ENCODE measurements at places on chromosomes 3 and 15.
A peak's percentile ranks its signal among the peaks of the same experiment; 100 is the strongest.

- DNase-seq: no peak
Observed at GRCh38 chr15:37941779-37942178, 7.3 kb downstream of the TMCO5A start.

DNA sequence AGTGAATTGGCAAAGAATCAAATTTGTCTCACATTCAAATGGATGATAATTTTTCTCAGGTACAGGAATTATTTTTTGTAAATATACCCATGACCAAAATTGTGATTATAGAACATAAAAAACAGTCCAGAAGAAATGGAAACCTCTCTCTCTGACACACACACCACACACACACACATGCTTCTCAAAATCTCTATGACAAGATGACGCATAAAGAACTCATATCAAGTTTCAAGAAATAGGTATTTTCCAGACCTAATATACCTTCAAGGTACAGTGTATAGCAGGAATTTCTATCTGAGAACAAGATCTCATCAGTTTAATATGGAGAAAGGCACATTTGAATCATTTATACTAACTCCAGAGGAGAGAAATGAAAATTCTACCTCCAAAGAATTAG is 1069.1 kb upstream of the ALCAM start:
- DNase-seq: no peak

DNA sequence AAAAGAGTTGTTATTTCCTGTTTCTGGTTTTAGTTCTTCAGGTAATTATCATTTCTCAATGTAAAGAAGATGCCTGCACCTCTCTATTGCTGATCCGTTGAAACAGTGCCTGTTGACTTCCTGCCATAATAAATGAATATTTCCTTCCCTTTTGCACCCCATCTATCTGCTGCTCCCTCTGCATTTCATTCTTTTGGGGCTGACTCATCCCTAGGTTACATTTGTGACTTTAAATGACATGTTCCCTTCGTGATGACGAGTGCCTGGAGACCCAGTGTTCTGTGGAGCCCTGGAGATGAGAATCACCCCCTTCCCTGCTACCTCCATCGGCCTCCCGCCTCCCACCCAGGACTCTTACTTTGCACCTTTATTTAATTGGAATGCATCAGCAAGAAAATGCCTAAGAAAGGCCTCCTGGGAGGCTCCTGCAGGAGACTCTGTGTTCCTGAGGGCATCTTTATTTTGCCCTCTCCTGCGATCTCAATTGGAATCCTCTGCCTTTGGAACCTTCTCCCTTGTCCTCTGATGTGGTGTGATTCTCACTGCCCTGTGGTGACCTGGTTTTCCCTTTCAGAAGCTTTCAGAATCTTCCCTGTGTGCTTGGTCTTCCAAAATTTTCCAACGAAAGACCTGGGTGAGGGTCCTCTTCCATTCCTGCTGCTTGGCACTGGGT is 13.7 kb downstream of the LRRK1 start:
- DNase-seq: no peak

GRCh38 chr15:84731774-84732173 is 15.8 kb upstream of the SEC11A start:
- DNase-seq: no peak

- no peak for DNase-seq
Observed at GRCh38 chr3:30201715-30202114, 404.7 kb upstream of the TGFBR2 start.

GRCh38 chr15:31325595-31326155 is 960 bp upstream of the KLF13 start:
- no peak for DNase-seq

DNA sequence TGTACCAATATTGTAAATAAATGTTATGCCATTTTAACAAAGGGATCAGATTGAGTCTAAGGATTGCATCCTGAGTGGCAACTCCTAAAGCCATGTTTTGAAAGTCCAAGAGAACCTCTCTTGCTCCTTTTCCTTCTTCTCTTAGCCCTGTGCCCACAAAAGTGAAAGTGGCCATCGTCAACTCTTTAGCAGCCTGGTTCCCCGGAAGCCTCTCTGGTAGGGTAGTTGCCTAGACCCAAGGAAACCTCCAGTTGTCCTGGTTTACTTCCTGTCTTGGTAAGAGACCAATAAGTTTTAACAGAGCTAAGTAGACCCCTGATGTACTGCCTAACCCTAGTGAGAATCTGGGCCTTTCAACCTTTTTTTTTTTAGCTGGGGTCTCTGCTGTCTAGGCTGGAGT is 10.2 kb upstream of the ITPKA start:
- no peak for DNase-seq

- DNase-seq: peak; percentile 57
Observed at GRCh38 chr15:85649372-85649771, 145.4 kb downstream of the KLHL25 start.

DNA sequence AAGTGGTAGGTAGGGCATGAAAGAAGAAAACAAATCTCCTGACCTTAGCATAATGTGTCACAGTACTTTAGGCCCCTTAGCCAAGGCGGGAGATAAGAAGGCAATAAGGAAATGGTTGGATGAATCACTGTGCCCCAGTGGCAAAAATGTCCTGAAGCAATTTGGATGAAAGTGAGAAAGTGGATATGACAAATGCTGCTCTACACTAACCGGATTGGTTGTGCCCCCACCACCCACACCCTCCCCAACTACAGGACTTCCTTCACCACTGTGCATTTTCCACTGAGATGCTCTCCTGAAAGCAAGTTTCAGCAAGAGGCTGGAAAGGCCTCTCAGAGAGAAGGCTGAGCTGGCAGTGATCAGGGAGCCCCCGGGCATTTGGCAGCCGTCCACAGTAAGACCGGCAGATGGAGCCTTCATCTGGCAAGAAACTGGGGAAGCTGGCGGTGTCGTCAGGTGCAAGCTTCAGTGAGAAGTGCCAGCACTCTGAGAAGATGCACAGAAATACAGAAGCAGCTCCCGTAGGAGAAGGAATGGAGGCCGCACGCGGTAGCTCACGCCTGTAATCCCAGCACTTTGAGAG is 63.8 kb downstream of the ATP1B3 start:
- DNase-seq: no peak

GRCh38 chr3:65888980-65889706 is 149.6 kb downstream of the MAGI1 start:
- no peak for DNase-seq

GRCh38 chr15:69737916-69738315 is 285.3 kb downstream of the RPLP1 start:
- DNase-seq: no peak

DNA sequence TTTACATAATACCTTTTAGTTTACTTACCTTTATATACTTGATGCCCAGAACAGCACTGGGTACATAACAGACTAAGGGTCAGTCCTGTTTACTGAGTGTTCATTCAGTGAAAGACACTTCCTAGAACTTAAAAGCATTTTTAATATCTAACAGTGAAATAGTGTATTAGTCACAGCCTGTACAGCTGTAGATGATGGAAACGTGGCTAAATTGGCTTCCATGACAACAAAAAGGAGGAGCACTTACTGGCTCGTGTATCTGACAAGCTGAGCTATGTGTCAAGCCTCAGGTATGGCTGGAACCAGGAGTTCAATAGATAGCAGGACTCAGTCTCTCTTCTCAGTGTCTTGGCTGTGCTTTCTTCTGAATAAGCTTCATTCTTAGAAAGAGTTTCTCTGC is 40.2 kb downstream of the CMTM8 start:
- DNase-seq: no peak

DNA sequence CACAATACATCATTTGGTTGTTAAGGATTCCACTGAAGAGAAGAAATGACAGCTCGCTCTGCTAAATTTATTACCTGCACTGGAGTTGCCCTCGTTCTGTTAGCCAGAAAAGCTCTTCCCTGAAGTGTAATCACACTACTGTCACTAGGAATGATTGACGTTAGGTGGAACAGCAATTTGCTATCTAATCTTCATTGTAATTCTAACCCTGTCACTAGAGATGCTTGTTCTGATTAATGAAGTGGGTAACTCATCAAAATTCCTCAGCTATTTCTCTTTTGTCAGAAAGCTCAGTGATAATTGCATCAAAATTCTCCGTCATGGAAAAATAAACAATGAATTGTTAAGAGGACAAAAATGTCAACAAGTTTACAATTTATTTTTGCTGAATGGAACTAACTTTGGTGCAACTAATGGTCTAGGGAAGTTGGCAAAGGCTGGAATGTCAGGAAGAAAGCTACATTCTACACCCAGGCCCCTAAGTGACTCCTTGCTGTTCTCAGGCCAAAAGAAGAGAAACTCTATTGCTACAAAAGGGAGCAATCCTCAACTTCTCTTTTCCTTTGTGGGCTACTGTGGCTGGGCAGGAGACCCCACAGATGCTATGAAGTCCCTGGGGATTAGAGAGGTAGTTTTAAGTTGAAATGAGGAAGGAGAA is 34.1 kb downstream of the CCDC191 start:
- DNase-seq: no peak

DNA sequence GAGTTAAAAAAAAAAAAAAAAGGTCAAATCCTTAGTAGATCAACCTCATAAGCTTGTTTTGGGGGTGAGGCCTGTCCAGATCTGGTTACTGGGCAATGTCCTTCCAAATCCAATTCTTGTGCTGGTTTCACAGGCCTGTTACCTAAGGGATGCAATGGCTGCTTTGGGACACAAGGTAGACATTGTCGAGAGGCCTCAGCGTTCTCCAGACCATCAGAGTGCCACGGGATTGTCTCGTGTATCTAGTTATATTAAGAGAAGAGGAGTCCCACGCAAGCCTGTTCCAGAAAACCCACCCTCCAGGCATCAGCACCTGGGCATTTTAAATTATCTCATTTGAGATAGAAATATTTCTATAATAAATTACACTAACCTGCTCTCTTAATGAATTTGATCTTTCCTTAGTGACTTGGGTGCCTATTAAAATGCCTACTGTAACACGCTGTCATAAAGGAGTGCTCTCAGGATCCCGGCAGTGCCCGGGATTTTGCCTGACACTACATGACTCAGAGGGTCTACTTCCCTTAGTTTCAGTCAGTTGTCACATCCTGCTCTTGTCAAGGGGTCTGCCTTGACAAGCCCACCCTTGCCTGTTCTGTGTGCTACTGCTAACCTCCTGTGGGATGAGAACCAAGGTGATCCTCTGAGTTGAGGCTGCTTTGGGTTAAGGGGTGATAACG is 116.0 kb downstream of the LIPC start:
- no peak for DNase-seq

DNA sequence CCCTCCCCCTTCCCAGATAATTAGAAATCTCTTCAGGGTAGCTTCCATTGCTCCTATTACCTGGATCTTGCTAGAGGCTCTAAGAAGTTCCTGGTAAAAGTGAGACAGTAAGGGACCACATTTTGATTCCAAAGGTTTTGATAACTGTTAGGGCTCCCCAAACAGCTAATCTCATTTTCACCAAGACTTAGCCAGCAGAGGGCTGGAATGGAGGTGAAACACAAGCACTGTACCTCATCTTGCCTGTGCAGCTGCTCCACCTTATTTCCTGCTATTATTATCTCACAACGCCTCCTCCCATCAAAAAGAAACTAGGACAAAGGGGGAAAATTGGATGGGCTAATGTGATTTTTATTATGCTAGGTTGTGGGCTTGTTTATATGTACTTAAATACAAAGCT is 7.3 kb downstream of the SETD5 start:
- DNase-seq: no peak

DNA sequence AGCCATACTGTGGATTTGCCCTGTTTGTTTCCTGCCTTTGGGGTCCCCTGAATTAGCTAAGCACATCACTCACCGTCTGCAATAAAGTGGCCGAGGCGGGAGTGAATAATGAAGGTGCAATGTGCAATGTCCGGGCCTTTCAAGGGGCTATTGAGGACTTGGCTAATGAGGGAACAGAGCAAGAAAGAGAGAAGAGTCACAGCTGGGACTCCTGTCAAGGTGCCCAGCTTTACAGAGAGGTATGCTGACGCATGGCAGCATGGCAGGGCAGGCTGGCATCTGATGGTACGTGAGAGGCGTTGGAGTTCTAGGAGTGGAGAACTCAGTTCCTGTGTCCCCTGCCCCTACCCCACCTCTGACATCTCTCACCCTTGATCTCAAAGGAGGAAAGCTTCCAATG is 13.8 kb upstream of the ATP2B2 start:
- no peak for DNase-seq

DNA sequence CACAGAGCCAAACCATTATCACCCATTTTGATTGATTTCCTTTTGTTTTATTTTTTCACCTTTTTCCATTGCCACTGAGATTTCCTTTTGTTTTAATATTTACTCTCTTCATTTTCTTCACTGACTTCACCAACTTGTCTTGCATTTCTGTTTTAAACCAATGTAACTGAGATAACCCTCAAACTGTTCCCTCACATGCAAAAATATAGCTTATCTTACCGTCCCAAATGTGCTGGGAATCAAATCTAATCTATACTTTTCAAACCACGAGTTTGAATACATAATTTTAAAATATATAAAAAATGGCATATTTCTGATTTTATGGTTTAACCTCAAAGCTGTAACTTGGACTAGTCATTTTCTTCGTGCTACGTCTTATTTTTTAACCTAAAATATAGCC is 143.8 kb downstream of the PLD1 start:
- DNase-seq: no peak

DNA sequence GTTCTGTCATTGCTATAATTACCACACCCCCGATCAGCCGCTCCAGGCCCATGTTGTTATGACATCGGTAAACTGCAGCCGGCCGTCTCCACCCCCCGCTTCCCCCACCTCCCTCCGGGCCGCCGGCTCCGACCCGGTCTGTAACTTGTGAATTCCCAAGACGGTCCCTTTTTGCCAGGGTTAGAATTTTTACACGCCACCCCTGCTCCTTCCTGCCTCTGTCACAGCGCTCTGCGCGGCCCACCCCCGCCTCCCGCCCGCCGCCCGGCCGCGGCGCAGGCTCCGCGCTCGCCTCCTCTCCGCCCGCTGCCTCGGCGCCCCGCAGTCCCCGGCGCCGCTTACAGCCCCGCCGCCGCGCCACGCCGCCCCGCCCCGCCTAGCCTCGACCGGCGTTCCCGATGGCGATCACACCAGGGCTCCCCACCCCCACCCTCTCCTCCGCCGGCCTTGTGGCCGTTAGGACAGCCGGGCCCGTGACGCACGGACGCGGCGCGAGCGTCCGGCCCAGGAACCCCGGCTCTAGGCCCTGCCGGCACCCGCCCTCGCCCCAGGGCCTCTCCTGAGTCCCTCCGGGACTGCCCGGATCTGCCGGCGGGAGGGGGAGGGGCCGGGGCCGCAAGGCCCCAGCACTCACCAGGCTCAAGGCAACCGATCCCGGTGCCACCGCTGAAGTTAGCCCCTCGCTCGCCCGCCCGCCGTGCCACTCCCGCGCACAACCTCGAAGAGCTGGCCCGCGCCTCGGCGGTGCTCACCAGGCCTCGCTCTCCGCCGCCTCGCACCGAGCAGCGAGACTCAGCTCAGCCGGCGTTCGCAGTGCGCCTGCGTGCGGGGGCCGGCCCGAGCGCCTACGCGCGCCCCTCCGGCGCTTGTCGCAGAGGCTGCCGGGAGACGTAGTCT is at the start of gene KPNA1:
Gene KPNA1, minus strand, starts transcription at position 817 of the 897 bp plus-strand sequence. CDS start 18,374 bp downstream, outside the sequence.
- DNase-seq: peak; percentile 93

- no peak for DNase-seq
Observed at GRCh38 chr15:52228921-52229320, 37.7 kb upstream of the GNB5 start.
